T-cell (primary cell): ENCODE measurements at places on chromosomes 1 and 21.

DNA sequence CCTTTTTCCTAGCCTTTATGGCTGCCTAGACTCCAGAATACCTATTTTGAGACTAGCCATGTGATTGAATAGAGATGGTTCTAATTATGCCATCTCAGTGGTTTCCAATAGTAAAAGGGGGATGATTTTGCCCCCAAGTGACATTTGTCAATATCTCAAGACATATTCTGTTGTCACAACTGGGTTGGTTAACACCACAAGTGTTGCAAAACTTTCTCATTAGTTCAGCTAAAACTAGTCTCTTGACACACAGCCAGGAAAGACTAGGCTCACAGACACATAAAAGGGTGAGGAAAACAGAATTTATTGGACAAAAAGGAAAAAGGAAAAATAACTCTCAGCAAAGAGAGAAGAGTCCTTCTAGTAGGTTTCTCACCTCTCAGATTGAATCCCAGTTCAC, 39.9 kb upstream of the GBP5 start:
- DNase-seq: no peak

GRCh38 chr1:228972576-228972975, 237.3 kb downstream of the RHOU start:
- no peak for DNase-seq

DNA sequence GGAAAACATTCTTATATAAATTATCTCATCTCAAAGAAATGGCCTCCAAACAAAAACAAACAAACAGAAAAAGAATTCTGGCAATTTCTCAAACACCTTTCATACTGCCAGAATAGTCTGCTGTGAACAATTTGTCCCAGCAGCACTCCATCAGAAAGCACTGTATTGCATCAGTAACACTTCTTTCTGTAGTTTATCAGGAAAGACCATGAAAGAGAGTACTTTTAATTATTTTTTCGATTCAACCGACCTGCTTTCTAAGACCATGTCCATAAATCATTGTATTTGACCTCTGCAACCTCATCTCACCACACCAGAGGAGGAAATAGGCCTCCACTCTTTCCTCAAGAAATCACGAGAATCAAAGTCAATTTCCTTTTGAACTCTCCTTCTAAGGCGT, 1579.9 kb downstream of the MRPL39 start:
- DNase-seq: no peak

DNA sequence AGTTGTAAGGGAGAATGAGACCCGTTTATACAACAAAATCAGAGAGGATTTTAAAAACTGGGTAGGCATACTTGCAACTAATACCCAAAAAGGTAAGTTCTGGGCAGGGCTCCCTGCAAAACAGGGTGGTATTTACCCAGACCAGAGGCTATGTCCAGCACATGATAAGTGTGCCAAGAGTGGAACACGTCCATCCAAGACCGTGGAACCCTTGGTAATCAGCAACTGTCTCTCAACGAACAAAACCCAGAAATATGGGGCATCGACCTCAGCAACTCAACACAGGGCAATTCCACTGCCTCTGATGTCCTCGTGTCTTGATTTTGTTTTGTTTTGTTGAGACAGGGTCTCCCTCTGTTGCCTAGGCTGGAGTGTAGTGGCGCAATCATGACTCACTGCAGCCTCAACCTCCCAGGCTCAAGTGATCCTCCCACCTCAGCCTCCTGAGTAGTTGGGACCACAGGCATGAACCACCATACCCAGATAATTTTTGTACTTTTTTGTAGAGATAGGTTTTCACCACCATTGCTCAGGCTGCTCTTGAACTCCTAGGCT, 26.7 kb upstream of the MX1 start:
- no peak for DNase-seq

DNA sequence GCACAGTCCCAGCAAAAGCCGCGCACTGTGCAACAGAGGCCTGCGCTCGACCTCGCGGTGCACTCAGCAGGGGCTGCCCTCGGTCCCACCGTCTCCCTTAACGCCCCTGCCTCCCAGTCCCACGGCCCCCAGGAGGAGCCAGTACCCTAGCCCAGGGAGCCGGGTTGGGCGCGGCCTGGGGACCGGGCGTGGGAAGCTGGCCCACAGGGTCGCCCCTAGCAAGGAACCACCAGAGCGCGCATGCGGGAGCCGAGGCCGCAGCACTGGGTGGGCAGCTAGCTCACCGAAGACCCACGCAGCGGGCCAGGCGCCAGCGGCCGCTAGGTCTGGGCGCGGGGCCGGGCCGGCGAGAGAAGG, 21.6 kb upstream of the ZNF678 start:
- DNase-seq: no peak

DNA sequence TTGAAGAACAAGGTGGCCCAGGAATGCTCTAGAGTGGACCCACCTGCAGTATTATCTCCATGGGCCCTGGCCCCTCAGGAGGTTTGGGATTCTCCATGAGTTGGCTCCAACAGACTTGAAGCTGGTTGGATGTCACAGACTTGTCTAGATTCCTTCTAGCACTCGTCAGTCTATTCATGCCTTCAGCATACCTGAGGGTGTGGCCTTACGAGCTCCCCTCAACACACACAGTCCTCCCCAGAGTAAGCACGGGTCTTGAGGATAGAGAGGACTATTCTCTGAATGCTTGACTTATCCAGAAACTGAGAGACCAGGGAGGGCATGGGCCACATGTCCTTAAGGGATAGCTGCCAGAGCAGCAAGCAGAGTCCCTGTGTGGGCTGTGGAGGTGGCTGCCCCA, 45.9 kb upstream of the COL6A1 start:
- DNase-seq: no peak

DNA sequence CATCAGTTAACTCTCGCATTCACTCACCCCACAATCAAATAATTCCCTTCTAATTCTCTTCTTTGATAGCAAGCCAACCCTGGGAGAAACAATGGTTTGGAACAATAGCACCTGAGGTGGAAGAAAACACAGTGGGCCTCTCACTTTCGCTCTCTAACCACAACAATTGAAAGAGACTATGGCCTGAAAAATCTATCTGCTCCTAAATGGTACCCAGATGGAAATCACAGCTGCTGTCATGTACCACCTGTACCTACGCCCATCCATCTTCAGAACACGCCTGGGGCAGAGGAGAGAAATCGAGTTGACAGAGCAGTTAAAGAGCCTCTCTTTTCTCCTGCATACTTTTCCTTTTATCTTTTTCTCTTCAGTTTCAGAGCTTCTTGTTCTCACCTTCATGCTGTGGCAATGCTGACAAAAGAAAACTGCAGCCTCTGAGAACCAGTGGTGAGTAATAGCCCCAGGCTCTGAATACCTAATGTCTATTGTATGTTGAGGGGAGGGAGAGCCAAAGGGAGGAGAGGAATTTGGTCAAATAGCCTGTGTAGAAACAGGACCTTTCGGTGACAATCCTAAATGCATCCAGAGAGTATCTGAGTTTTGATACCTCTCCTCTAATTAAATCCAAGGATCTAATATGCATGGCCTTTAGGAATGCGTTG, 57.7 kb downstream of the ZC3H11B start:
- no peak for DNase-seq

GRCh38 chr1:35925741-35926140, 5.2 kb upstream of the AGO3 start:
- DNase-seq: no peak

DNA sequence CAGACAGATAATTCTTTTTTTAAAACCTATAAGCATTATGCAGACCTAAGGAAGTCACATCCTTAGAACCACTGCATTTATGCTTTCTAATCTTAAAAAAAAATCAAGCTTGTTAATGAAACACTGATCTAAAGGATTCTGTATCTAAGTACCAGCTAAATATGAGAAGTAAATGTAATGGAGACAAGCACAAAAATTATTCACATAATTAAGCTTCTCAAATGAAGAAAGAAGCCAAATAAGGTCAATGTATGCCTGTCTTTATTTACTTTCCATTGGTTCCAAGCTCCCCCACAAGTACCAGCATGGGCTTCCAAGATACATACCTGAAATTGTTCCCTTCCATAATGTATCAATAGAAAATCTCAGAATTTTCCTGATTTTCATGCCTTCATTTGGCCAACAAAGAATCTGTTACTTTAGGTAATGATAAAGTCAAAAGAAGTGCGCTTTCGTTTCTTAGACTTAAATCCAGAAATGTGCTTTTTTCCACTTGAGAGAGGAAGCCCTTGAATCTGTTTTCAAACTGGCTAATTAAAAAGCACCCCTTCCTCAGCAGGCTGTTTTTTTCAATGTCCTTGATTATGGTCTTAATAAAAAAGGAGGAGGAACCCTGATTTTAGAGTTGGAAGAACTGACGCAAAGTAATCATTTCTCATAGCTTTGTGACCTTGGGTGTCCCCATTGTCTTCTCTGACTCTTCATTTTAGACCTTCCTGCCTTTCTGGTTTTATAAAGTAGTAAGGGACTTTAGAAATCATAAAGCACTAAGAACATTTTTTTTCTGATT, 3.8 kb downstream of the RGS2 start:
- no peak for DNase-seq

- no peak for DNase-seq
These were observed 8.7 kb upstream of the PPP1R8 start for GRCh38 chr1:27821761-27822315.

DNA sequence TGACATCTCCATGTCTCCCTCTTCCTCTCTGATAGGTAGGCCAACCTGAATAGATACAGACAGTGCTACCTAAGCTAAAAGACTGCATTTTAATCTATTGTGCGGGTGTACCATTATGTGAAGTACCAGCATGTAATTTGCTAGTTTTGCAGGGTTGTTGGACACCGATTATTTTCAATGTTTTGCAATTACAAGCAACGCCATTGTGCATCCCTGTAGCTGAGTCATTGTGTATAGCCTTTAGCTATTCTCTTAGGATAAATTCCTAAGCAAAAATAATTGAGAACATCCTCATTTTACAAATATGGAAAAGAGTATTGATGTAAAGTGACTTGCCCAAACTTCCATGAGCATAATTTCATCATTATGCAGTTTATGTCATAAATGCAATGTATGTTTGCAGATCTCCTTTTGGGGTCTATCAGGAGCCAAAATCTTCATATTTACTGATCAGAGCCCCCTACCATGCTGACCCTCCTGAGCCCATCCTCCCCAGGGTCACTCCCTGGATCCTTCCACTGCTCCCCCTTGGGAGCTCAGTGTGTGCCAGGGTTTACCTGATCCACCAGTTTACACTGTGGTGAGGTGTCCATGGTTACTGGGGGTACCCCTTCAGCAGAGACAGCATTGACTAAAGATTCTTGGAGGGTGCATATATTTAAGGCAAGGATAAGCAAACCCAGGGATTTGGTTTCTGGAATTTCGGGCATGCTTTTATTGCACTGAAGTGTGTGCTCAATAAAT, 80.6 kb downstream of the CCDC185 start:
- DNase-seq: no peak

DNA sequence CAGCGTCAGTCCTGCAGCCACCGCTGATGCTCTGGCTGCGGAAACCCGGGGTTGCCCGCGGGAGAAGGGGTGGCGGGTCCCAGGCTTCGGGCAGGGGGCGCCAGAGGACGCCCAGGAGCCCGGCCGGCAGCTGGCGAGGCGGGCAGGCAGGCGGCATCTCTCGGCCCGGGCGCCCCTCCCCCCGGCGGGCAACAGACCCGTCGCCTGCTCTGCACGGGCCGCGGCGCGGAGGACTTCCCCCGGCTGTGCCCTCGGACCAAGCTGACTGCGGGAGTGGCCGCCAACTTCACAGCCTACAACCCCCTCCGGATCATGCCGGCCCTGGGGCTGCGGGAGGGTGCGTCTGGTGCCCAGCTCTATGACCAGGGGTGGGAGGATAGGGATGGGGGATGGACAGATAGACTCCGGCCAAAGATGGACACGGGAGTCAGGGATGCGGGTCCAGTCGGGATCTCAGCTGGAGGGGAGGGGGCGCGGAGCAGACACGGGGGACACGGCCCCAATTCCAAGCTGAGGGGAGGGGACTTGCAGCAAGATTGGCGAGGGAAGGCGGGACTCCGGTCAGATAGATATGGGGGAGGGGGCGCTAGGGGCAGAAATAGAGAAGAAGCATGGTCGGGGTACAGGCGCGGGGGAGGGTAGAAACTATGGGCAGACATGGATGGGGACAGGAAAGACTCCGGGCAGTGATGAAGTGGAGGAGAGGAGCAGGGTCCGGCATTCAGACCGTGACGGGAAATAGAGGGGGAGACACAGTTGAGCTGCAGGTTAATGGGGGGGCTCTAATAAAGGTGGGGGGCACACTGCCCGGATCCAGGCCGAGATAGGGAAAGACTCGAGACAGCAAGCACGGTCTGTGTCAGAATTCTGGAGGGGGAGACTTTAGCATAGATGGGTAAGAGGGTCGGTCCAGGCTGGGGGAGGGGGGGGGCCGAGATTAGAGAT, 1.1 kb downstream of the ADGRB2 start:
- peak; percentile 57 for DNase-seq

GRCh38 chr1:56481140-56481694, 98.1 kb downstream of the PLPP3 start:
- no peak for DNase-seq

DNA sequence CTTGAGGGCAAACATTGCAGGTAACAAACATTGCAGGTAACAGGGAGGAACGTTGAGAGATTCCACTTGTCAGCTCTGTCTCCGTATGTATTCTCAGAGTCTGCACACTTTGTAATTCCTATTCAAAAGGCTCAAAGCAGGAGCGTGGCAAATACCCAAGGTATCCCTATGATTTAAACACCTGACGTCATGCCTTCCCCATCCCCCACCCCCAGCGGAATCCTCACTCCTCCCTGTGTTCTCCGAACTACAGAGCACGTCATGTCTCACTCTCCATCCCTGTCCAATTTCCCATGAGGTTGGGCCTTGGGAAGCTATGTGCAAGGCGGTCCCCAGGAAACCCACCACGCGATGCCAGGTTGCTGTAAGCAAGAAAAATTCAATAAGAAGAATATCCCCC, 2.8 kb upstream of the LRRC38 start:
- DNase-seq: no peak

- peak; percentile 24 for DNase-seq
These were observed 79.2 kb downstream of the CD34 start for GRCh38 chr1:207831517-207832327.

DNA sequence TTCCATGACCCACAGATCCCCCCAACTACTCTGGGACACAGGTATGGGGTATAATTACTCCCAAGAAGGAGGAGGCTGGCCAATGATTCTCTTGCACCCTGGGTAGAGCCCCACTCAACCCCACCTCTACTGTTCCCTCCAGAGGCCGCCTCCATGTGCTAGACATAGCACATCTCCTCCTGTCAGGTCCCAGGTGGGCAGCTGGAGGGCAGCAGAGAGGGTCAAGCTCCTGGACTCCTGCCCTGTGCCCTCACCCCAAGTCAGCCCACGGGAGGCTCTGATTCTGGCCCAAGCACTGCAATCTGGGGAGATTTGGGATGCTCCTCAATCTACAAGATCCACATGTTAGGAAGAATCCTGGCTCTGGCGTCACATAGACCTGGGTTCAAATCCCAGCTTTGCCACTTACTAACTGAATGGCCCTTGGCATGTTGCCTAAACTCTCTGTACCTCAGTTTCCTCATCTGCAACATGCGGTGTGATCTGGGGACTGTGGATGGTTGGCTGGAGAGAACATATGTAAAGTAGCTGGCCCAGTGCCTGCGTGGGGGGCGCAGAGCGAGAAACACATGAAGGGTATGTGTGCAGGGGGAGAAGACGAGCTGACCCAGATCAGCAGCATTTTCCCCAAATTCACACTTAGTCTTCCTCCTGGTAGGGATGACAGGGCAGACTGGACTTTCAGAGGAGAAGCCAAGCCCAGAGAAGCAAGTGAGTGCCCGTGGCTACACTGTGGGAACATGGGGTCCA, 23.2 kb downstream of the TNNT2 start:
- no peak for DNase-seq

- peak; percentile 9 for DNase-seq
These were observed 771 bp upstream of the NTNG1 start for GRCh38 chr1:107139833-107140702.
